ENCODE measurements at places on chromosomes 1 and 21.

- DNase-seq: peak; percentile 28
Measured at GRCh38 chr1:12591267-12591938, 26.6 kb downstream of the DHRS3 start.

DNA sequence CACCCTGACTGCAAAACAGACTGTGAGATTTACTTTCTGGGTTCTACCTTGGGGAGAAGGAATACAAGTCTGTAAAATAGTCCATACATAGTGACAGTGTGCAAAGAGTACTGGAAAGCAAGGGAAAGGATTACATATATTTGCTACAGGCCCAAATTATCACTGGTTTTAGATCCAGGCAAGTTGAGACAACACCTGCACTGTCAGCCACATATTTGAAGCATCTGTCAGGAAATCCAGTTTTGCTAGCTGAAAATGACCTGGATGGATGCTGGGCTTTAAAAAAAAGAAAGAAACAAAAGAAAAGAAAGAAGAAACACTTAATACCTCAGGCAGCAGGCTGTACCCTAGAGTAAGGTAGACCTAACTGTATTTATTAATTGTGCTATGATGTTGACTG lies 23.9 kb upstream of the SPRR2G start:
- no peak for DNase-seq

DNA sequence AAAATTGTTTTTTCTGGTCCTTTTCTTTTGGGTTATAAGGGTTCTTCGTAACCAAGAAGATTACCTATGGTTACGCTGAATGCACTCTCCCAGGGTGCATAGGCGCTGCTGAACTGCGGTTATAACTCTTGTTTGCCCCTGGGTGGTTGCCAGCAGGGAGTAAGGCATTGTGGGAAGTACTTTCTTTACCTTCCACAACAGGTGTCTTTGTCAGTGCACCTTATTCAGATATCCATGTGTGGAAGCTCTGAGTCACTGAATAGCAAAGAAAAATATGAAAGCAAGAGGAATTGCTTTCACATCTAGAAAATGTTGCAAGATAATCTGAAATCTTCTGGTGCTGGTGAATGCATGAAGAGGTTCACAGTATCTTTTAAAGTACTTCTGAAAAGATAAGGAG lies 124.4 kb upstream of the CACYBP start:
- no peak for DNase-seq

DNA sequence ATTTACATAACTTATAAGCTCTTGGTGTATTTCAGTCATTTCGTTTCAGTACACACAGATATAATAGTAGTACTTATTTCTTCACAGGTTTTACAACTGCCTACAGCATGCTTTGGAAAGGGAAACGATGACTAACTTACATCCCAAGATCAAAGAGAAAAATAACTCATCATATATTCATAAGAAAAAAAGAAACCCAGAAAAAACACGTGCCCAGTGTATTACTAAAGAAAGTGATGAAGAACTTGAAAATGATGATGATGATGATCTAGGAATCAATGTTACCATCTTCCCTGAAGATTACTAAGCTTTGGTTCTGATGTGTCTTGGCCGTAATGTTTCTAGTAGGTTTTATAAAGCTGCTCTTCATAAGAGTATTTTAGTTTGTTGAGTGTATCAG lies 30.9 kb downstream of the TYW3 start:
- no peak for DNase-seq

DNA sequence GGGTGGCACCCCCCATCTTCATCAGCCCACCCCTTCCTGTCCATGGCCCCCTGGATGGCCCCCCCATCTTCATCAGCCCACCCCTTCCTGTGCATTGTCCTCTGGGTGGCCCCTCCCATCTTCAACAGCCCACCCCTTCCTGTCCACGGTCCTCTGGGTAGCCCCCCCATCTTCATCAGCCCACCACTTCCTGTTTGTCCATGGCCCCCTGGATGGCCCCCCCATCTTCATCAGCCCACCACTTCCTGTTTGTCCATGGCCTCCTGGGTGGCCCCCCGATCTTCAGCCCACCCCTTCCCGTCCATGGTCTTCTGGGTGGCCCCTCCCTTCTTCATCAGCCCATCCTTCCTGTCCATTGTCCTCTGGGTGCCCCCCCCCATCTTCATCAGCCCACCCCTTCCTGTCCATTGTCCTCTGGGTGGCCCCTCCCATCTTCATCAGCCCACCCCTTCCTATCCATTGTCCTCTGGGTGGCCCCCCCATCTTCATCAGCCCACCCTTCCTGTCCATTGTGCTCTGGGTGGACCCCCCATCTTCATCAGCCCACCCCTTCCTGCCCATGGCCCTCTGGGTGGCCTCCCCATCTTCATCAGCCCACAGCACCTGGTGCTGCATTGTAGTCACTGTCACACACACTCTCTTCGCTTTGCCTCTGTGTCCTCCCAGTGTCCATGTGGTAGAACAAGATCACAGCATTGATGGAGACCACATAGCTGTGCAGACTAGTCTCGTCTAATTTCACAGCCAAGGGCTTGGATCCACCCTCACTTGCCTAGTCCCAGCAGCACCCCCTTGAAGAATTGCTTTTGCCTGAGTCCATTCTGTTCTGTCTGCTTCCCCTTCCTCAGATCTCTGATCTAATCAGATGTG lies 95.9 kb downstream of the PCBP3 start:
- DNase-seq: no peak

GRCh38 chr1:32114420-32114819 lies 6.6 kb downstream of the KPNA6 start:
- no peak for DNase-seq

- no peak for DNase-seq
Measured at GRCh38 chr1:983798-984475, 2.0 kb upstream of the PERM1 start.

DNA sequence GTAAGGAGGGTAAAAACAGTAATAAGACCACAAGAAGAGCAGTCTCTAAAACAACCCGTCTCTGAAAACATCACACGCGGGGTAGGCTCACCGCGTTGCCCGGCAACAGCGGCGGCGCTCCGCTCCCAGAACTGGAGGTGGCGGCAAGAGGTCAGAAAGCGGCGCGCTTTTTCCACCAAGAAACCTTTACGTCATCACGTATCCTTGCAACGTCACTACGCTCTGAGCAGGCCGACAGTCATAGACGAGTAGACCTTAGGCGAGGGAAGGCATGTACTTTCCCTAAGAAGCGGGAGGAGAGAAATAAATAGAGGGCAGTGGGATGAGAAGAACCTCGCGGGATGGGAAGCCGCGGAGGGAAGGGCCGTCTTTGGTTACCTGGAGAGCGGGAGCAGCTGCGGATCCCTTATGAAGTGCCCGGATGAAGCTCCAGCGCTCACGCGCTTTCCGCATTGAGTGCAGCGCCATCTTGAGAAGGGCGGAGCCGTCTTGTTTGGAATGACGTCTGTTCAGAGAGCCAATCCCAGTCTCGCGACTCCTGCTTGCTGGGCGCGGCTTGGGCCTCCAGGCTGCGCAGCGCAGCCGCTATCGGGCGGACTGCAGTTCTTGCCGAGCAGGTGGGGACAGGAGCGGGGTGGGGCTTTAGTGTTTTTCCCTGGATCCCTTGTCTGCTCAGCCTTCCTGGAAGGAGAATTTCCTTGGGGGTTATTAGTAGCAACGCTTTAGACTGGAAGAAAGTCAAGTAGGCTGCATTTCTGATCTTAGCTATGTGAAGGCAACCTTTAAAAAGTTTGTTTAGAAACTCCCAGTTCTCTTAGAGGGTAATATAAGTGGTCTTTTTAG lies at the start of gene WARS2:
Gene WARS2 (minus strand): TSS at position 477 of the 843 bp plus-strand sequence. CDS start 9 bp downstream, at position 468.
- peak; percentile 93 for DNase-seq

DNA sequence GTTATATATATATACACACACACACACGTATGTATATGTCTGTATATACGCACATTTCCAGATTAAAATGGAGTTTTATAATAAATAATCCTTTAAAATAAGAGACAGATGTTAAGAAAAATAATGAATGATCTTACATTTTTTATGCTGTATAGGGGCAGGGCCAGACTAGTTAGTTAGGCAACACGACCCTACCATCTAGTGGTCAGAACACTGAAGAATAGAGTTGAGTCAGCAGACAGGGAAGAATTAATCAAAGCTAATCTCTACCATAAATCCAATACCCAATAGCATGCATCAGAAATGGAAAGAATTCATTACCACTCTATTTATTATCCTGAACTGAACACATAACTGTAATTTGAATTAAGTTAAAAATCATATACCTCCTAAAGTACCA lies 156.7 kb downstream of the BRINP3 start:
- DNase-seq: no peak

- DNase-seq: no peak
Measured at GRCh38 chr21:30044447-30045064, 104.8 kb upstream of the GRIK1 start.

GRCh38 chr1:39322431-39322830 lies 117.9 kb downstream of the MACF1 start:
- DNase-seq: no peak

- DNase-seq: no peak
Measured at GRCh38 chr1:66712839-66713238, 39.4 kb upstream of the DYNLT5 start.

DNA sequence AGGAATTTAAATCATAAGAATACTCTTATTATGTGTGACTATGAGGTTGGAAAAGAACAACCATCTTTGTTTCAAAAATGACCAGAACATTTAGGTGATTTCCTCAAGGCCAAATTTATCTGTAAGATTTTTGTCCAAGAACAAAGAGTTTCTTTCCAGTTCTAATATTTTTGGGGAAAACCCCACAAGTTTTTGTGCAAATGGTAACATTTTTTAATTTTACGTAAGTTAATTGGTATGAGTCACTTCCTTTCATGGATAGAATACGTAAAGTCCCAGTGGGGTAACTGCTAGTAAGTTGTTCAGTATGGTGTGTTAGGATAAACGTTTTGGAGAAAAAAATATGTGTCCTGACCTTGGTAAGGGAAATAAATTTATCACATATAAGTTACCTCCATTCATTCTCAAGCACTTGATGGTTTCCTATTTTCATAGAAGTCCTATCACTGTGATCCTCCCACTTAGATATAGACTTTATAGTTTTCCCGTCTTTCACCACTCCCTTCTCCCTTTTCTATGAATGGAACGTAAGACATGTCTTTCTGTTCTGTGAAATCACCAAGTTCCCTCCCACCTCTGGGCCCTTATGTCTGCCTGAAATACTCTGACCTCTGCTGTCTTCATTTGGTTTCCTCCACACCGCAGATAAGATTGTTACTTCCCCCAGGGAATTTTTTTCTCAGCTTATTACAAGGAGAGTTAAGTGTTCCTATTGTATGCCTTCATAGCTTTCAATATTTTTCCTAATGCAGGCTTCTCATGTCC lies 34.9 kb upstream of the TSNAX start:
- DNase-seq: no peak

- no peak for DNase-seq
Measured at GRCh38 chr1:8818325-8818775, 910 bp upstream of the RERE start.

DNA sequence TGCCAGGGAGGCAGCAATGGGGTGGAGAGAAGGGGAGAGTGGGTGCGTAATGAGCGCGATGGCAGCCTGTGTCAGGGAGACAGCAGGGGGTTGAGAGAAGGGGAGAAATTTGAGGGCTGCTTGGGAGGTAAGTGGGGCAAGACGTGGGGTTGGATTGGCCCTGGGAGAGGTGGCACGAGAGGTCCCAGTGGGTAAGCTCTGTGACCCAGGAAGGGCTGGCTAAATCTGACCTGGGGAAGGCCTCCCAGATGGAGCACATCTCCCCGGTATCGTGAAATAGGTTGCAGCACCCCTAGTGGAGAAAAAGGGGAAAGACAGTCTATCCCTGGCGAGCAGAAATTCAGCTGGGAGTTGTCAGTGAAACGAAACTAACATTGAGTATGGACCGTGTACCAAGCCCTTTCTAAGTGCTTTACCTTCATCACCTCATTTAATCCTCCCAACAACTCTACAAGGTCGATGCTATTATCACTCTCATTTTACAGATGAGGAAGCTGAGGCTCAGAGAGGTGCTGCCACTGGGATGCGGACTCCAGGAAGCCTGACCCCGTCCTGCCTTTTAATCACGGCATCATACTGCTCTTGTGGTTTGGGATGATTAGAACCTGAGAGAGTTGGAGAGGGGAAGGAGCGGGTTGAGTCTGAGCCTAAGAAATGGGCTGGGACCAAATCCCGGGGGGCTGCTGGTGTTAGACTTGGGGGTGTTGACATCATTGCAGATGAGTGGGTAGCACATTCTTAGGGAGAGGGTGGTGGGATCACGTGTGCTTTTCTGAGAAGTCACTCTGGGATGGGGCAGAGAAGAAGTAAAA lies 56.6 kb upstream of the RPL11 start:
- peak; percentile 30 for DNase-seq

Measured in C1 segment of cervical spinal cord (tissue), 14 donors.